Endodermal cell (in vitro differentiated cells): ENCODE measurements at places on chromosomes 4 and X.

GRCh38 chrX:133813971-133814370 is 171.4 kb downstream of the GPC3 start:
- no peak for DNase-seq
- no peak overlapping the region for H3K27ac ChIP-seq
- H3K27me3 ChIP-seq, result no peaks in the 10 kb centered on the region
- H3K4me1 ChIP-seq, result no peaks in the 10 kb centered on the region
- H3K36me3 ChIP-seq, result no peaks in the 10 kb centered on the region
- no peak overlapping the region for H3K4me3 ChIP-seq

DNA sequence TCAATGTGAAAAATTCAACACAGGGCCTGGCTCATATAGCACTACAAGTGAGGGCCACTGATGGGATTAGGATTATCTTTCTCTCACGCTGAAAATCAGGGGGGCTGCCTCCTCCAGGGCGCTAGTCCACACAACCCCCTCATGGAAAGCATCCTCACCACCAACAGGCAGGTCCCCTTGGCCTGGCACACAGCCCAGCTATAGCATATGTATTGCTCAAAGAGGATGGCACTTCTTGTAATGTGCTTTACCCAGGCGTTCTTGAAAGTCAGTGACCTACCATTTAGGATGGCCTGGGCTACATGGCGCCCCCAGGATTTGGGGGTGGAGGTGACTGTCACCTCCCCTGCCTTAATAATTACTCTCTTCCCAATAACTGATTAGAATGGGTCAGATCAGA is 71.0 kb upstream of the LSM6 start:
- H3K36me3 ChIP-seq, result no peaks in the 10 kb centered on the region
- H3K27ac ChIP-seq, result no peak overlapping the region
- H3K4me1 ChIP-seq, result no peaks in the 10 kb centered on the region
- no peak overlapping the region for H3K4me3 ChIP-seq
- no peak for DNase-seq
- no peaks in the 10 kb centered on the region for H3K27me3 ChIP-seq

GRCh38 chr4:176387571-176387970 is 67.8 kb downstream of the SPCS3 start:
- DNase-seq, result no peak
- no peak overlapping the region for H3K4me3 ChIP-seq
- H3K27me3 ChIP-seq, result no peaks in the 10 kb centered on the region

GRCh38 chrX:53087388-53087831 is 5.2 kb downstream of the TSPYL2 start:
- H3K4me1 ChIP-seq, result no peaks in the 10 kb centered on the region
- no peak overlapping the region for H3K27ac ChIP-seq
- no peak for DNase-seq
- peaks cover 22% of the 10 kb centered on the region for H3K36me3 ChIP-seq
- H3K27me3 ChIP-seq, result no peaks in the 10 kb centered on the region

DNA sequence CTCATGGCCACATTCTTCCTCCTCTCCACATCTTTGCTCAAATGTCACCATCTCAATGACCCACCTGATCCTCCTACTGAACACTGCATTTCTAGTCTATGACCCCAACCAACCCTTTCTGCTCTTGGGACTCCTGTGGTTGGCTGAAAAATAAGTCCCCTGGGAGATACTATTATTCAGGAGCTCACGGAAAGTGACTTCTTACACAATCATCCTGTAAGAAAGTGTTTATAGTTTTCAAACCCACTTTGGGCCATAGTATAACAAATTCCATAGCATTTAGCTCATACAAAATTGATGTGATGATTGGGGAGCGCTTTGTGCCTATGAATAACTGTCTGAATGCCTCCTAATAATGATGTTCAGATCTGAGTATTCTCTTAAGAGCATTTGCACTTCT is 161.4 kb upstream of the HS3ST1 start:
- H3K27ac ChIP-seq, result no peak overlapping the region
- no peak overlapping the region for H3K4me3 ChIP-seq
- no peaks in the 10 kb centered on the region for H3K36me3 ChIP-seq
- H3K4me1 ChIP-seq, result no peaks in the 10 kb centered on the region
- no peaks in the 10 kb centered on the region for H3K27me3 ChIP-seq

DNA sequence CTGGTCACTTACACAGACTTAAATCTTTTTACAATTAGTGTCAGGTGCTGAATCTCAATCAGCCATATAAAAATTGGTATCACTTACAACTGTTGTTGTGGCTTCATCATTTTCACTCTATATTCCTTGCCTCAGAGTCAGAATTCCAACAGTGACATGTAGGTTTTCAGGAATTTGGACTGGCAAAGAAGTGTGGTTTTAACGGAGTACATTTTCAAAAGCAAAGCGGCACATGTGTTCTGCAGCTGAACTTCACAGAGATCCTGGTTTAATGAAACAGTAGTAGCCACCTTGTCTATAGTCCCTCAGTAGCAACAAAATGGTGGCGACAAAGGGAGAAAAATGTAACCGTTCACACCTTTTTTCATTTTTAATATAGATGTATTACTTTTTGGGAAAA is 486.6 kb downstream of the FAT4 start:
- no peaks in the 10 kb centered on the region for H3K4me1 ChIP-seq
- H3K27me3 ChIP-seq, result no peaks in the 10 kb centered on the region
- H3K36me3 ChIP-seq, result no peaks in the 10 kb centered on the region
- H3K27ac ChIP-seq, result no peak overlapping the region
- no peak for DNase-seq

- H3K27ac ChIP-seq, result no peak overlapping the region
- H3K36me3 ChIP-seq, result no peaks in the 10 kb centered on the region
- H3K4me3 ChIP-seq, result no peak overlapping the region
- no peak for DNase-seq
- H3K4me1 ChIP-seq, result no peaks in the 10 kb centered on the region
Observed at GRCh38 chr4:162401021-162401420, 237.2 kb upstream of the FSTL5 start.
